Esophagus squamous epithelium (tissue), 5 donors: ENCODE measurements at places on chromosomes 1 and 21. TPM values are rescaled to one million over a fixed set of nuclear protein-coding genes. Genes with fewer than 3 reads are reported as not detected.

- H3K27ac ChIP-seq: no peak overlapping the region
- no peak for DNase-seq
- no peaks in the 10 kb centered on the region for H3K4me1 ChIP-seq
Measured at GRCh38 chr1:246104927-246105326, 402.2 kb downstream of the SMYD3 start.

DNA sequence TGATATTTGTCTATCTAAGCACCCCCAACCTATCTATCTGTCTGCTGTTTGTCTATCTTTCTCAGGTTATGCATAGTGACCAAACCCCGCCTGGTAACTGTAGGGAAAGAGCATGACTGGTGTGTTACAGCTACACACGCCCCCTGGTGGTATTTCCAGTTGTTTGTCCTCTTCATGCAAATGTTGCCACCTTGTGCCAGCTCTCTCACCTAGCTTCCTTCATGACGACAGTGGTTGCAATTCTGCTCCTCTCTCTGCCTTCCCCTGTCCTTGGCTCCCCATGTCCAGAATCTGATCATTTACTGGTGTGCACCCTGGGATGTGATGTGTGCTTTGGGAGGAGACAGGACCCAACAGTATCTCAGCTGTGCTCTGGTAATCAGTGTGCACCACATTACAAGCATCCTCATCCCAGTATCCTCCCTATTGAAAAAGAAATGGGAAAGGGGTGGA lies 8.1 kb upstream of the INKA2 start:
- H3K27me3 ChIP-seq: no peaks in the 10 kb centered on the region
- no peaks in the 10 kb centered on the region for H3K36me3 ChIP-seq
- H3K4me3 ChIP-seq: no peak overlapping the region
- no peak overlapping the region for H3K27ac ChIP-seq

GRCh38 chr1:178625695-178626094 lies 99.3 kb upstream of the RALGPS2 start:
- H3K4me1 ChIP-seq: peaks cover 11% of the 10 kb centered on the region
- H3K4me3 ChIP-seq: no peak overlapping the region
- H3K27ac ChIP-seq: no peak overlapping the region

- no peaks in the 10 kb centered on the region for H3K27me3 ChIP-seq
- no peaks in the 10 kb centered on the region for H3K36me3 ChIP-seq
- no peak overlapping the region for H3K27ac ChIP-seq
- no peak for DNase-seq
- no peaks in the 10 kb centered on the region for H3K4me1 ChIP-seq
Measured at GRCh38 chr1:109433322-109433721, 7.1 kb upstream of the PSMA5 start.

DNA sequence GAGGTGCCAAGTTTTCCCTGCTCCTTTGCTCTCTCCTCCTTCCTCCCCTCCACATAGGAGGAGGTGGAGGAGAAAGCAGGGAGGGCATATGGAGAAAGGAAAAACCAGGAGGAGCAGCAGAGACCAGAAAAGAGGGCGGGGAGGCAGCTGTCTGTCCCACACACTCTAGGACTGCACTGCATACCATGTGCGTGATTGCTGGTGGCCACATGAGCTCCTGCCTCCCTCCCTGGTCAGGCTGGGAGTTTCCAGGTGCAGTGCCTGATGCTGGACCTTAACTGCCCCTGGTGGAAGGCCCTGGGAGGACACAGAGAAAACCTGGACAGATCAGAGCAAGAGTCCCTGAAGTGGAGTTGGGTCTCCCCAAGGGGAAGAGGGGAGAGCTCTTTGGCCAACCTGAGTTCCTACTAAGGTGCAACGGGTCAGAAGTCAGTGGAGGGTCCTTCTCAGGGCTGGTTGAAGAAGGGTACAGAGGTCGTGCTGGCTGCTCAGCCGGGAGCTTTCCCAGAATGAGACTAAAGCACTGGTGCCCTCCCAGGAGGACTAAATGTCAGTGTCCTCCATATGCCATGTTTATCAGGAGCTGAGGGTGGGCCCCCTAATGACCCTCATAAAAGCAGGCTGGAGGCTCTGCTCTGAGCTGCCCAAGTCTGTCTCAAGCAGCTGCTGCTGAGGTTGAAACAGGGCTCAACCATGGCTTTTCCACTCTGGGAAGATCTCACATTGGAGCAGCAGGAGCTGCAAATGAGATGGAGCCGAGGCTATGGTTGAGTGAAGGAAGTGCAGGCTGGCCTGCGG lies 3.5 kb upstream of the LGR6 start:
- peaks cover 25% of the 10 kb centered on the region for H3K4me1 ChIP-seq
- peaks cover 10% of the 10 kb centered on the region for H3K27me3 ChIP-seq
- no peaks in the 10 kb centered on the region for H3K36me3 ChIP-seq
- no peak overlapping the region for H3K27ac ChIP-seq
- no peak for DNase-seq

Gene LDLRAD1
- total RNA-seq: 0.49 TPM

Gene SPOCD1
- 0.38 TPM for total RNA-seq
